ENCODE measurements at places on chromosomes 4 and X.

DNA sequence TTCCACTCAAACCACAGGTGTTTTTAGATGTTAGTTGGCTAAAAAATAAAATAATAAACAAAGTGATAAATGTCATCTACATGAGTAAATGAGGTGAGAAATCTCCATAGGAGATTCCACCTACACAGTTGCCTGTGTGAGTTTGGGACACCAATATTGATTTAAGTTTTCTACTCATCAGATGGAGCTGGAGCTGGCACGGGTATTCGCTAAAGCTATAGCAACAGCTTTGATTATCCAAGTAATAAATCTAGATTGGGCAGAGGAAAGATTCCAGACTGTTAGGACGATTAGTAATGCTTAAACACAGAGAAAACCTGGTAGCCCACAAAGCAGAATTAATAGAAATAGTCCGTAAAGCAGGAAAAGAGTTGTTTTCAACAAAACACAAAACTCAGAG lies 313.9 kb downstream of the PABPC4L start:
- no peak for DNase-seq

DNA sequence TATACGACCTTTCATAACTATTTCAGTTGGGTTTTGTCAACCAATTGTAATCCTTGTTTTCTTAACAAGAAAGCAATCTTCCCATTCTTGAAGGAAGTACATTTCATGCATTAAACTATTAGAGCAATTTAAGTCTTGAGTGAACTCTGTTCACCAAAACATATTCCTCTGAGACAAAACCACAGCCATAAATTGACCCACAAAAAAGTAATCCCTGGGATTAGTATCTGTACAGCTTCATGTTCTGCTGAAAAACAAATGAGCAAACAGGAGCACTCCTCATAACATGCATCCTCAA lies 207.0 kb upstream of the PDE5A start:
- DNase-seq: no peak

DNA sequence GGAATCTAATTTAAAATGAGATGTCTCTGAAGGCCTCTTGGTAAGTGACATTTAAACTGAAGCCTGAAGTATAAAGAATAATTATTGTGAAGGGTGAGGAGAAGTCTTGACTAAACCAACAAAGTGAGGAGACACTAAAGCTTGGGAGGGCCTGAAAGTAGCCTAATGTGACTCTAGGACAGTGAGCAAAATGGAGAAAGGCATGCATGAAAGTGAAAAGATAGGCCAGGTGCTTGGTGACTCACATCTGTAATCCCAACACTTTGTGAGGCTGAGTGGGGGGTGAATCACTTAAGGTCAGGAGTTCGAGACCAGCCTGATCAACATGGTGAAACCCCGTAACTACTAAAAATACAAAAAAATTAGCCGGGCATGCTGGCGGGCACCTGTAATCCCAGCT lies 46.9 kb upstream of the SMARCAD1 start:
- DNase-seq: no peak

DNA sequence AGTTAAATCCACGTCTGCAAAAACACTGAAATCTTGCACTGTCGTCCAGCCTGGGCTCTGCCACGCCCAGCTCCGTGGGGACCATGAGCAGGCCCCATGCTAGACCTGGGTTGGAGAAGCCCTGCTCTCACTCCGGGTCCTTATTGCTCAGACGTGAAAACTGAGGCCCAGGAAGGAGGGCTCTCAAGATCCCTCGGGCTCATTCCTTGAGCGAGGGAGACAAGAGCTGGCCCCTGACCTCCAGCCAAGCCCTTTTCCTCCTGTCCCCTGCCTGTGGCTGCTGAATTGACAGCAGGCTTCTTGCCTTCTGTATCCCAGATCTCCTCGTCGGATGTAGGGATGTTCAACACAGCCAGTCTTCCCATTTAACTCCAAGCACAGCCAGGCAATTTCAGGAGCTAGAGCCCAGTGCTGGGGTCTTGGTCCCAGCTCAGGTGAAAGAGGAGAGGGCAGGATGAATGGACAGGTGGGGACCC lies 109.5 kb downstream of the CPZ start:
- no peak for DNase-seq

DNA sequence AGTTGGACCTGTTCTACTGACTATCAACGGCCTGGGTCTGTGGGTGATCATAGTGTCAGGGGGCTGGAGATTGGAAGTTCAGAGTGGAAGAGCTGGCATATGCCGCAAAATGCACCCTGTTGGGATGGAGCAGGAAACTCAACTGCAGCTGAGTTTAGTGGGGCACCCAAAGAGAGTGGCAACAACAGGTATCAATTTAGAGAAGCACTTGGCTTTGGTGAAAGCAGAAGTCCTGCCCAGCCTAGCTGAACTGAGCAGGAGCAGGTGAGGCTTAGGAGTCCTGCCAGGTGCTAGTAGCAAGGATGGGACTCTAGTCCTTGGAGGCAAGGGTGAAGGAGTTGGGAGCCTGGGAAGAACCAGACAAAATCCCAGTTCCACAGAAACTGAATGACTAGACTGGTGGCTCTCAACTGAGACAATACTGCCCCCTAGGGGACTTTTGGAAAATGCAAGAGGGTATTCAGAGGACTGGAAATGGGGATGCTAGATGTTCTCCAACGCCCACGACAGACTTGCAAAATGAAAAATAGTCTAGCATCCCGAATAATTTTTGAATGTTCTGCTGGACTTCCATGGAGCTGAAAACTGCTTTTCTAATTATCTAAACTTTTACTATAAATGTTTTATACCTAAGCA lies 49.4 kb downstream of the RTL9 start:
- DNase-seq: peak; percentile 31

- no peak for DNase-seq
These were observed 69.2 kb downstream of the MTNR1A start for GRCh38 chr4:186486172-186486571.

GRCh38 chr4:14853176-14853943 lies 148.9 kb upstream of the CPEB2 start:
- no peak for DNase-seq

DNA sequence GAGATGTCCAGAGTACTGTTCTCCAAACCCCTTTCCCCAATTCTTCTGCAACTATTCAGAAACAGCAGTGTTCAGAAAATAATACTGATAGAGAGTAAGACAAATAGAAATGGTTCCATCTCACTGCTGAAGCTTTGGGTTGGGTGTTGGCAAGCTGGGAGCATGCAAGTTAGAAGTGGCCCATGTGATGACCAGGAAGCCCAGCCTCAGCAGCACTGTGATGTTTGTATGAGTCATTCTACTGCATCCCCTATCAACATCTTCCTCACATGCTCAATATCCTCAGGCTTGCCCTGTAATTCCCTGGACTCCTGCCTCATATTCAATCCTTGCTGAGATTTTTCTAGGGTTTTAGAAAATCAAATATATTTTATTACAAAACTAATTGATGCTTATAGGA lies 96.5 kb downstream of the CHRDL1 start:
- DNase-seq: no peak

DNA sequence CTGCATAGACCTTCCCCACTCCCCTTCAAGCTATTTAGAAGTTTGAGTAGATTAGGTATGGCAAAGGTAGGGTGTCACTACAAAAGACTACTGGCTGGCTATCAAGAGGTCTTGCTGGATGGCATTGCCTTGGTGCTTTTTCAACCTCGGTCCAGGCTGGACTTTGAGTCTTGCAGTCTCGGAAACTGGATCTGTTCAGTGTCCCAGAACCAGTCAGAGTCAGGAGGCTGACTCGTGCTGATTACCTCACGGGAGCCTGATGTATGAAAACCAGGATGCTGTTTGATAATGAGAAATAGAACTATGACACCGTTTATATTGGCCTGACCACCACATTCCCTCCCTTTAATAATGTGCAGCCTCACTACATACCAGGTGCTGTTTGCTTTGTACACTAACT lies 2.7 kb upstream of the PHKA1 start:
- no peak for DNase-seq

DNA sequence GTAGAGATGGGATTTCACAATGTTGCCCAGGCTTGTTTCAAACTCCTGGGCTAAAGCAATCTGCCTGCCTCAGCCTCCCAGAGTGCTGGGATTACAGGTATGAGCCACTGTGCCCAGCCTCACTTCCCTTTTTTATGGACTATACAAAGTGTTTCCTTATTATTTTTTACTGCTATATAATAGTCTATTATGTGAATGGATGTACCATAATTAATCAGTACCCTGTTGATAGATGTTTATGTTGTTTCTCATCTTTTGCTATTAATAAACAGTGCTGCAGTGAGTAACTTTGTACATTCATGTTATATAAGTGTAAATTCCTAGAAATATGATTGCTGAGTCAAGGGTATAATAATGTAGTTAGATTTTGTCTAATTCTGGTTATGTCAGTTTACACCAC lies 35.8 kb upstream of the LARP1B start:
- DNase-seq: no peak

DNA sequence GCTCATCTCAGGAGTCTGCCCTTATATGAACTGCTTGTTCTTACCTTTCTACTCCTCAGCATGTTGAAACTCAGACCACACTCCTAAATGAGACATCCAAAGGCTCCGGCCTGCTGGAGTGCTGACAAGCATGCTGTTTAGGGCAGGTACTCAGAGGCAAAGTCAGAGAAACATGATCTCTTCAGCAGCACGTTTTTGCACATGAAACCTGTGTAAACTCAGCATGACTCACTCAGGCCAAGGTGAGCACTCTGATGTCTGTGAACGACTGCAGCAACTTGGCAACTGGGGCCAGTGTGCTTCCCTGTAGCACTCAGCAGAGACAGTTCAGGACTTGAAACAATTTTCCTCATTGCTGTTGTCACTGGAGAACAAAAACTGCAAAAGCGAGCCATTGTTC lies 109.6 kb downstream of the PACRGL start:
- no peak for DNase-seq

GRCh38 chr4:119210775-119211174 lies 1.7 kb upstream of the USP53 start:
- DNase-seq: no peak

GRCh38 chr4:88892646-88893045 lies 164.3 kb downstream of the FAM13A start:
- no peak for DNase-seq

DNA sequence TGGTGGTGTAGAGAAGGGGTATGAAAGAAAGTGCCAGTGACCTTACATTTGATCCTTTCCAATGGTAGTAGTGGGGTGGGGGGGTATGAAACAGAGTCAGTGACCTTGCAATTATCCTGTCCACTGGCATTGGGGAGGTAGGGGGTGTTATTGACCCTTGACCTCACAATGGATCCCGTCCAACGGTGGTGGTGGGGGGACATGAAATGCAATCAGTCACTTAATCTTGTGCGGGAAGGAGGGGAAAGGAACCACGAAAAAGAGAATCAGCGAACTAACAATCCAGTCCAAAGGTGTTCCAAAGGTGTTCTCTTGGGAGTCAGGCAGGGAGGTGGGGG lies 619 bp upstream of the PDK3 start:
- no peak for DNase-seq

DNA sequence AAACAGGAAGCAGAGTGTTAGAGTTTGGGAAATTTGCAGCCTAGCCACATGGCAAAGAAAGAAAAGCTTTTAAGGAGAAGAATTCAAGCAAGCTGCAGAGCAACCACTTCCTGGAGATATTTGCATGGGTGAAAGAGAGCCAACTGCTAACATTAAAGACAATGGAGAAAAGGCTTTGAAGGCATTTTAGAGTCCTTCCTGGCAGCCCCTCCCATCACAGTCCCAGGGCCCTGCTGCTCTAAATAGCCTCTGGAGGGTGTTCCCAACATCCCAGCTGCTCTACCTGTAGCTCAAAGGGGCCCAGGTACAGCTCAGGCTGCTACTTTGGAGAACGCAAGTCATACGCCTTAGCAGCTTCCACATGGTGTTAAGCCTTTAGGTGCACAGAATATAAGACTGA lies 235.9 kb upstream of the FMR1 start:
- DNase-seq: no peak

DNA sequence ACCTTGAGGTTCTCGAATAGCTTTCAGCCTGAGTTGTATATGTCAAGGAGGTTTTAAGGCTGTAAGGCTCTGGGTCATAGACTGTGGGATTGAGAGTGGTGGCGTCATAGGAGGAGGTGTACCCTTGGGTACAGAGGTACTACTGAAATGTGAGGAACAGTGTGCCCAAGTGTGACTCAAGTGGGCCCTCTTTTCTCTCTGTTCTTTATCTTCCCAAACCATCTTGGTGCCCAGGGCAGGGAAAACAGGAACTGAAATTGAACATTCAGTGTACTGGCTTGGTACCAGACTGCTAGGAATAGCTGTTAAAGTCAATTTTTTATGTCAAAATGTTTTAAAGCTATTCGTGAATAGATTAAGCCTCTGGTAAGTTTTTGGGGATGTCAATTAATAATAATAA lies 136.2 kb upstream of the RPS6KA3 start:
- no peak for DNase-seq

- peak; percentile 21 for DNase-seq
These were observed 44.2 kb downstream of the TBC1D14 start for GRCh38 chr4:6953751-6954380.

- no peak for DNase-seq
These were observed 63.7 kb upstream of the HPF1 start for GRCh38 chr4:169821402-169821801.

DNA sequence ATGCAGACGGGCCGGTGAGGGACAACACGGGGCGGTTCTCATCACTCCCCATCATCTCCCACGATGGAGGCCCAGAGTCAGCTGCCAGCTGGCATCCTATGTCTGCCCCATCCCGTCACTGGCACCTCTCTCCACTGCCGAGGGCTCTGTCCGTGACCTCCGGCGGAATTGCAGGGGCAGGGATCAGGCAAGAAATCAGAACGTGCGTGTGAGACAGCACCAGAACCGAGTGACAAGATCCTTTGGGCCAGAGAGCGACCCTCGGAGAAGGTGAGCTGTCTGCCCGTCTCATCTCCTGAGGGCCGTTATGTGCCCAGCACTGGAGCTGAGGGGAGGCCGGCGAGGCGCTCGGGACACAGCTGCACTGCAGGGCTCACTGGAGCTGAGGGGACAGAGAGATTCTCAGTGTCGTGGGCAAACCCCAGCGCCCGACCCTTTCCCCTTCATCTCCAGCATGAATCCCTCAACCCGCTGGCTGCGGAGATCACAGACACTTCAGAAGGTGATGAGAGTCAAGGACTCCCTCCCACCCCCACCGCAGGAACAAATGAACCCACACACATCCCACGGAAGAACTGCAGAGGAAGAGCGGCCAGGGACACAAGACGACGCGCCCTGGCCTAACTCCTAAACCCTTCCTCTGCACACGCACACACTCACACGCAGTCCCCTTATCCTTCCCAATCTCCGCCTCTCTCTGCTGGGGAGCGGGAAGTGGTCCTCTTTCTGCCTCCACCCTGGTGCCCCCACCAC lies 128.7 kb downstream of the AFAP1 start:
- DNase-seq: no peak

GRCh38 chrX:68682790-68683189 lies 35.3 kb downstream of the STARD8 start:
- DNase-seq: no peak

DNA sequence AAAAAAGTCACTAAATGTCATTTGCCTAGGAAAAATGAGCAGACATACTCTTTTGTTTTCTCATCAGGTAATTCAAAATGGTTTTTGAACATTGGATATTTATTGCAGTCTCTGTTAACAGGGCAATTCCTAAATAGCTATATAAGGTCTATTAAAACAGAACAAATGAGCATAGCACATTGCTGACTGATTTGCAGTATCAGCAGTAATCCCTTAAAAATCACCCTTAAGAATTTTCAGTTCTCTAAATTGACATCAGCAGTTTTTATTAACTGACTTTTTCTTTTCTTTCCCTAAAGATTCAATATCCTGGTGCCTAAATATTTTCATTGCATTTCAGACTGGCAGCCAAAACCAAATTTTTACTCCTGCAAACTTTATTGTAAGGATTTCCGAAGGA lies 270.2 kb downstream of the FSTL5 start:
- DNase-seq: no peak

- no peak for DNase-seq
These were observed 287.7 kb downstream of the PCDH7 start for GRCh38 chr4:31007858-31008257.

GRCh38 chr4:24937917-24938281 lies 25.1 kb upstream of the CCDC149 start:
- no peak for DNase-seq
